ENCODE measurements at places on chromosomes 5 and 9.

DNA sequence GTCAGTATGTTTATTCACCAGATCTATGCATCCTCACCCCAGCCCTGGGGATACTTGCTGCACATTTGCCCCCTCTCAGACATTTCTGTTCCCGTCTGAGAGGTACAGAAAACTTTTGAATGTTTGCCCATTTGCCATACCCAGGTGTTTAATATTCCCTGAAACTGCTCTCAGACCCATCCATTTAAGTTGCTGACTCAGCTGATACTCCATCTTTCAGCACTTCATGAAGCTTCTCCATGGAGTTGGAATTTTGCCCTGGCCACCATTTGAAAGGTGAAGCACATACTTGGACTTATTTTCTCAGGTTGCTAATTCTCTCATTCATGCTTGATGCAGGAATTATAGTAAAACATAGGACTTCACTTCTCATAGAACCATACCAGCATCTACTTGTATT, 203.9 kb upstream of the OR13F1 start:
- H3K27me3 ChIP-seq = no peaks in the 10 kb centered on the region
- H3K27ac ChIP-seq = no peak overlapping the region
- no peak for DNase-seq

GRCh38 chr9:27457445-27457844, 66.6 kb upstream of the IFNK start:
- no peak overlapping the region for H3K4me3 ChIP-seq
- H3K27ac ChIP-seq = no peak overlapping the region

DNA sequence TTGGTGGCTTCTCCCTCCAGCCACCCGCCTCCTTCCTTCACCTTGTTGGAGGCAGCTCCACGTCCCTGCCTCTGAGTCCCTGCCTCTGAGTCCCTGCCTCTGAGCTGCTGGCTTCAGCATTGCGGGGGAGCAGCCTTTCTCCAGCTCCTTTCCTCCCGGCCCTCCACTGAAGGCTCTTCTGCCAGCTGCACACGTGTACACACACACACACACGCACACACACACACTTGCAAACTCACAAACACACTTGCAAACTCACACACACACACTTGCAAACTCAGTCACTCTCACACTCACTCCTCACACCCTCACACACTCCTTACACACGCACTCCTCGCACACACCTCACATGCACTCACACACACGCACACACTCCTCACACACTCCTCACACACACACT, 45.1 kb downstream of the C9orf50 start:
- no peaks in the 10 kb centered on the region for H3K27me3 ChIP-seq
- no peak for DNase-seq
- no peak overlapping the region for H3K27ac ChIP-seq
- H3K4me1 ChIP-seq = peaks cover 16% of the 10 kb centered on the region
- H3K4me3 ChIP-seq = no peak overlapping the region

DNA sequence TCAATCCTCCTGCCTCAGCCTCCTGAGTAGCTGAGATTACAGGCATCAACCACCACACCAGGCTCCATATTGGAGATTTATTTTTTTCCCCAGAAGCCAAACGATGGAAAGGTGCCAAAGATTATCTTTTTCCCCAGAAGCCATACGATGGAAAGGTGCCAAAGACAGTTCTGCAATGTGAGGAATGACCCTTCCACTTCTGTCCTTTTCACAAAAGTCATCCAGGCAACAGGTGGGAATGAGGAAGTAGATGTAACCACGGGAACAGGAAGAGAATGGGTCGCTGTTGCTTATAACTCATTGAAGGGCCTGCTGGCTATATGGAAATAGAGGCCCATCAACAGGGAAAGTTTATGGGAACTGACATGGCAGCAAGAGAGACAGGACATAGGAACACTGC, 233.7 kb upstream of the MSX2 start:
- H3K4me1 ChIP-seq = no peaks in the 10 kb centered on the region
- H3K36me3 ChIP-seq = no peaks in the 10 kb centered on the region
- no peak for DNase-seq
- no peak overlapping the region for H3K4me3 ChIP-seq
- H3K27me3 ChIP-seq = no peaks in the 10 kb centered on the region

DNA sequence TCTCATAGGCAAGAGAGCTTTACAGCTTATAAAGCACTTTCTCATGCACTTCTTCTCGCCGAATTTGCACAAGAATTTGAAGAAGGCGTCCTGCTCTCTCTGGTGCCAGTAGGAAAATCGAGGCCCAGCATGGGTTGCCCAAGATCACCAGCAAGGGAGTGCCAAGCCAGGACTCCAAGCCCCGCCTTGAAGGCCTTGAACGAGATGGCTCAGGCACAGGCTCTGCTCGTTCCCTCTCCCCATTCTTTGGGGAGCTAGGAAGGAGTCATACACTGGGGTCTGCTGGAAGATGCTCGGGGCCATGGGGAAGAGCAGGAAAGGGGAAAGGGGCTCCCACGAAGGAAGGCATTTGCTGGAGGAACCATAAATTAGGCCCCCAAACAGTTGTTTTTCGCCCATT, 46.7 kb downstream of the PAX5 start:
- no peak overlapping the region for H3K4me3 ChIP-seq
- H3K4me1 ChIP-seq = peaks cover 14% of the 10 kb centered on the region
- no peak for DNase-seq
- H3K27ac ChIP-seq = no peak overlapping the region

DNA sequence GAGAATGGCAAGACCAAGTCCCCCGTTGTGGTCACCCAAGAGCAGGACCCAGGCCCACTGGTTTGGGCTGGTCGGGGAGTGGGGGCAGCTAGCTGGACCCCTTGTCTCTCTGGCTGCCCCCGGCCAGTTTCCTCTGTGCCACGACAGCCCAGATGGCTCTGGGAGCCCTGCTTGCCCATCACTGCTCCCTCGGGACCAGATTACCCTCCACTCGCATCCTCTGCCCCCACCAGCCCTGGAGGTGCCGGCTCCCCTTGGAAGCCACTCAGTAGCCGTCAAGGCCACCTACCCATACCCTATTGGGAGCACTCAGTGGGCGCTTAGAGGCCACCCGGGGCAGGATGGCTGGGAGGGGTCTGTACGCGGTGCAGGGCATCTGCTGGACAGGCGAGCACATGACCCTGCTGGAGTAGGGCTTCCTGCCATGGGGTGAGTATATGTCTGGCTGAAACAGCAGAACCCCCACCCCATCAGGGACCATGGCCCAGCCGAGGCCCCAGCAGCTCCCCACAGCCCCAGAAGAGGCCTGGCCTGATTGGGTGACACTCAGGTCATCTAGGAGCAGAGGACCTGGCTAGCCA, 70.0 kb downstream of the ZNF354C start:
- no peak overlapping the region for H3K27ac ChIP-seq
- H3K4me1 ChIP-seq = no peaks in the 10 kb centered on the region
- no peak overlapping the region for H3K4me3 ChIP-seq
- no peaks in the 10 kb centered on the region for H3K27me3 ChIP-seq
- no peaks in the 10 kb centered on the region for H3K36me3 ChIP-seq

DNA sequence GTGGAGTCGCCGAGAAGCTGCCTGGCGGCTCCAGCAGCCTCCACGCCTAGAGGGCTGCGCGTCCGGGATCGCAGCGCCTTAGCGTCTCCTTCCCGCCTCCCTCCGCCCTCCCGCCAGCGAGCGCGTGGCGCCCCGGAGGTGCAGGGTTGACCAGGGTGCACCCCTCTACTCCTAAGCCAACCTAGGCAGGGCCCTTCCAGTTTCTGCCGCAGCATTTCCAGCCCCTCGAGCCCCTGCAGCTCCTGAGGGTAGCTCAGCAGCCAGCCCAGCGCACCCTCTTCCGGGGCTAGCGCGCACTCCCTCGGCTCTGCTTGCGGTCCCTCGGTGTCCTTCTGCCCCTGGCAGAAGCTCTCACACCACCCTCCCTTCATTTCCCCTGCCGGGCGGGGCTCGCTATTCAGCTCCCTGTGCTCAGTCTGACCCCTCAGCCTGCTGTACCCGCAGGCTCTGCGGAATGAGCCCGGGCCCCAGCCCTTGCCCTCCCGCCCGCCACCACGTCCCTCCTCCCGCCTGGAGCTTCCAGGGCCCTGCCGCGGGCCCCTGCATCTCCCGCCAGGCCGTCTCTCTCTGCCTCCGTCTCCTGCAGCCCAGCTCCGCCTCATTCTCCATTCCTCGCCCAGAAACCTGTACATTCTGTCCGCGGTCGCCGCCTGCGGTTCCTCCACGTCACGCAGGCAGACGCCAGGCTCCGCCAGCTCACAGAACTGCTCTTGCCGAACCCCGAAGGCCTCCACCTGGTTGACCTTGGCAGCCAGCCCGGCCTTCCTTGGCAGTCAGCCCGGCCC, 61.8 kb downstream of the SPATA31C2 start:
- H3K4me1 ChIP-seq = peaks cover 5% of the 10 kb centered on the region
- H3K27me3 ChIP-seq = no peaks in the 10 kb centered on the region
- H3K36me3 ChIP-seq = no peaks in the 10 kb centered on the region
- no peak overlapping the region for H3K4me3 ChIP-seq
- peak; percentile 8 for DNase-seq
- no peak overlapping the region for H3K27ac ChIP-seq

GRCh38 chr9:112180387-112180881, 5.3 kb upstream of the SUSD1 start:
- peaks cover 55% of the 10 kb centered on the region for H3K4me1 ChIP-seq
- H3K4me3 ChIP-seq = no peak overlapping the region
- H3K36me3 ChIP-seq = no peaks in the 10 kb centered on the region
- no peaks in the 10 kb centered on the region for H3K27me3 ChIP-seq

- no peaks in the 10 kb centered on the region for H3K4me1 ChIP-seq
- no peak for DNase-seq
- no peaks in the 10 kb centered on the region for H3K36me3 ChIP-seq
- no peaks in the 10 kb centered on the region for H3K27me3 ChIP-seq
- no peak overlapping the region for H3K4me3 ChIP-seq
Observed at GRCh38 chr9:74555565-74555964, 58.4 kb downstream of the RORB start.

- no peak for DNase-seq
- H3K27me3 ChIP-seq = no peaks in the 10 kb centered on the region
- no peak overlapping the region for H3K27ac ChIP-seq
- no peak overlapping the region for H3K4me3 ChIP-seq
Observed at GRCh38 chr5:79851391-79851863, 139.6 kb downstream of the MTX3 start.

DNA sequence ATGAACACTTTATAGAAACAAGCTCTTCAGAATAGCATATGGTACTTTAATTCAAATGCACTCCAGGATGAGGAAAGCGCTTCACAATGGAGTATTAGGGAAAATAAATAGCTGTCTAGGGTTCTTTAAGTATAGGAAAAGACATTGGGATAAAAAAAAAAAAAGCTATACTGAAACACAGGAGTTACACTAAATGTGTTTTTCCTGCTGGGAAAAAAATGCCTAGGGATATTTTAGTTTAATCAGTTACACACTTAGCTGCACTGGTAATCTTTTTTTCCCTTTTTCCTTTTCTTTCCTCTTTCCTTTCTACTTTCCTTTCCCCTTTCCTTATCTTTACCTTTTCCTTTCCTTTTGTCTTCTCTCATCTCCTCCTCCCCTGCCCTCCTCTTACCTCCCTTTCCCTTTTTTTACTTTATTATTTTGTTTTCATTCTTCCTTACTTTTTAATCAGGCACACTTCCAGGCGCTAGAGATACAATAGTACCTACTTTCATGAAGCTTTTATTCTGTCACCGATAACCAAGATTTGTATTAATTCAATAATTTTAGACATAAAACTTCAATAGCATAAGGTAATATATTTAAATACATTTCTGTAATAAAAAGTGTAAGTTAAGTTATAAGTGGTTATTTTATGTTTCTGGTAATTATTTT, 758.7 kb downstream of the CDH18 start:
- H3K36me3 ChIP-seq = no peaks in the 10 kb centered on the region
- no peak overlapping the region for H3K4me3 ChIP-seq
- no peak for DNase-seq
- H3K4me1 ChIP-seq = no peaks in the 10 kb centered on the region

GRCh38 chr5:175288048-175288621, 155.8 kb downstream of the DRD1 start:
- H3K4me1 ChIP-seq = no peaks in the 10 kb centered on the region
- H3K27ac ChIP-seq = no peak overlapping the region
- H3K36me3 ChIP-seq = no peaks in the 10 kb centered on the region

- H3K27ac ChIP-seq = no peak overlapping the region
- H3K4me1 ChIP-seq = no peaks in the 10 kb centered on the region
- H3K4me3 ChIP-seq = no peak overlapping the region
- peaks cover 17% of the 10 kb centered on the region for H3K36me3 ChIP-seq
- DNase-seq = no peak
Observed at GRCh38 chr5:160040471-160040835, 31.5 kb downstream of the TTC1 start.

DNA sequence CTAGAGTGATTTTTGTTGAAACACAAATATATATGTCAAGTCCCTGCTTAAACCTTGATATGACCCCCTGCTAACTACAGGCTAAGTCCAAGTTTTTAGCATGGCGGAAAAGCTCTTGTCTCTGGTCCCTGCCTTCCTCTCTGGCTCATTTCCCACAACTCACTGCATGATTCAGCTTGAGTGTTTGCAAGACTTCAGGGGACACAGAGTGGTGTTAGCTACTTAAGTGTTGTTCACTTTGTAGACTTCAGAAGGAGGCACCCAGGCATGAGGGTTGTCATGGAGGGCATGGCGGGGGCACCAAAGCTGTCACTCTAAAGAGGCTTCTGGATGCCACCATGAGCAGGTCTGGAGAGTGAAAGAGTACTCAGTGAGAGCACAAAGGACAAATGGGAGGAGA, 362.4 kb upstream of the ACTBL2 start:
- no peaks in the 10 kb centered on the region for H3K36me3 ChIP-seq
- H3K27me3 ChIP-seq = no peaks in the 10 kb centered on the region
- DNase-seq = no peak
- no peak overlapping the region for H3K4me3 ChIP-seq

GRCh38 chr5:174692982-174693422, 31.4 kb upstream of the MSX2 start:
- H3K27ac ChIP-seq = no peak overlapping the region
- no peak overlapping the region for H3K4me3 ChIP-seq
- H3K4me1 ChIP-seq = peaks cover 12% of the 10 kb centered on the region
- no peaks in the 10 kb centered on the region for H3K36me3 ChIP-seq
- peaks cover 9% of the 10 kb centered on the region for H3K27me3 ChIP-seq
- no peak for DNase-seq

GRCh38 chr5:180287404-180287803, 4.5 kb downstream of the MAPK9 start:
- H3K4me1 ChIP-seq = peaks cover 21% of the 10 kb centered on the region
- H3K36me3 ChIP-seq = no peaks in the 10 kb centered on the region
- no peaks in the 10 kb centered on the region for H3K27me3 ChIP-seq
- H3K27ac ChIP-seq = no peak overlapping the region

DNA sequence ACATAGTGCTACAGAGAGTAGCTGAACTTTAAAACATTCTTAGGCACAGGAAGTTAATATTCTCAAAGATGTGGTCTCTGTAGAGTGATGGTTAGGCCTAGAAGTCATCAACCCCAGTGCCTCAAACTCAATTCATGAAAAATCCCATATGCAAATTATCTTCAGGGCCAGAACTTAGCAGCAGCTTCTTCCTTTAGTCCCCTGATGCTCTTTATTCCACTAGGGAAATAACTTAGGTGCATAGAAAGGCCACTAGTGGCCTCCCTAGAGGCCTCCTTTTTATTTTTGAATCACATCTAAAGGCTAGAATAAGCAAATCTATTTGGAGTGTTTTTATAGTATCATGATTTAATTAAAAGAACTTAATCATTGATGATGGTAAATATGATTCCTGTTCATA, 88.3 kb downstream of the GIN1 start:
- DNase-seq = no peak
- H3K27ac ChIP-seq = no peak overlapping the region
- H3K4me3 ChIP-seq = no peak overlapping the region
- H3K27me3 ChIP-seq = no peaks in the 10 kb centered on the region
- no peaks in the 10 kb centered on the region for H3K4me1 ChIP-seq
- no peaks in the 10 kb centered on the region for H3K36me3 ChIP-seq
